ENCODE measurements at places on chromosomes 13 and 19.

- DNase-seq, result no peak
Measured at GRCh38 chr19:32404933-32405430, 588 bp upstream of the DPY19L3 start.

DNA sequence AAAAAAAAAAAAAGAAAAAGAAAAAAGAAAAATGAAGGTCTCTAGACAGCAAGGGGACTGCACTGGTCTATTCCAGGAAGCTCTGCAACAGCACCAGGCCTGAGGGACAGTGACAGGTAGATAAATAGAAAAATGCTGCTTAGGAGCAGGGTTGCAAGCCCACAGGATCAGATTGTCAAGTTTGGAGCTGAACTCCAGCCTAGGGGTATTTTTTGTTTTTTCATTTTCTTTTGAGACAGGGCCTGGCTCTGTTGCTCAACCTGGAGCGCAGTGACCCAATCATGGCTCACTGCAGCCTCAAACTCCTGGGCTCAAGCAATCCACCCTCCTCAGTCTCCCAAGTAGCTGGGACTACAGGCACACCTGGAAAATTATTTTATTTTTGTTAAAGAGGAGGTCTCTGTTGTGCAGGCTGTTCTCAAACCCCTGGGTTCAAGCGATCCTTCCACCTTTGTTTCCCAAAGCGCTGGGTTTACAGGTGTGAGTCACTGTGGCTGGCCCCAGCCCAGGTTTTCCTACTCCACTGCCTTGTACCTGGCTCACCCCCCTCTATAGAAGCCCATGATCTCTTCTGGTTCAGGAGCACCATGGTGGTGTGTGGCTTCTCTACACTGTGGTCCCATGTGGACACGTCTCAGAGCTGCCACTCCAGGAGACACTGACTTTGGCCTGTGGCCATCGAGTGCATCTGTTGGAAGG, 23.9 kb downstream of the POP4 start:
- DNase-seq, result no peak

GRCh38 chr13:58059624-58060023, 428.1 kb downstream of the PCDH17 start:
- no peak for DNase-seq

DNA sequence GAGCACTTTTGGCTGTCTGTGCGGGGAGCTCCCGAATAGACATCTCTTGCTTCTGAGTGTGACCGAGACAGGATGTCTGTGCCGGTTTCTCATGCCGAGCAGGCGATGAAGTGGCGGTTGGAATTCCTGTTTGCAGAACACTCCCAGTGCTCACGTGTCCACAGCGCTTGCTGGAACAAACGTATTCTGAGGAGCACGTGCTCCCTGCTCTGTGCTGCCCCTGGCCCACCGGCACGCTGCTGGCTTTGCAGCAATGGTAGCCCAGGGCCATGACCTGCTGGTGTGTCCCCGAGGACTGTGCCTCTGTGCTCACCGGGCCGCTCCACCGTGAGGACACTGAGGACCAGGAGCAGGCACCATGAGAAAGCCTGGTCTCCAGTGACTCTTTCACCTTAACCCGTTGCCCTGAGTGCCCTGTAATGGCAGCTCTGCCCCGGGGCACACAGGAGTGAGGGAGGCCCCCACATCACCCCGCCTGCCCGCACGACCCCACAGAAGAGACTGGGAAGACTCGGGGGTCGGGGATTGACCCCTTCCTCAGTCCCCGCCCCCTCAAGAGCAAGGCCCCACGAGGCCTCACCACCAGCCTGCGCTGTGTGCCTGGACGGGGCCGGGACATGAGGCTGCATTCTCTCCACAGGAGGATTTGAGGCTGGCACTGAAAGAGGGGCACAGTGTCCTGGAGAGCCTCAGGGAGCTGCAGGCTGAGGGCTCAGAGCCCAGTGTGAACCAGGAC, 40.0 kb upstream of the F7 start:
- no peak for DNase-seq

GRCh38 chr13:108895220-108895704, 265.9 kb downstream of the MYO16 start:
- DNase-seq, result no peak

GRCh38 chr19:31349160-31349881, at the start of gene TSHZ3:
TSS of gene TSHZ3 (minus strand) at chr19:31349436. CDS start at chr19:31349219, 217 bp downstream.
- DNase-seq, result no peak

- DNase-seq, result no peak
Measured at GRCh38 chr13:33931397-33932311, 113.7 kb downstream of the RFC3 start.

- DNase-seq, result no peak
Measured at GRCh38 chr19:7888826-7889217, 512 bp downstream of the LRRC8E start.

DNA sequence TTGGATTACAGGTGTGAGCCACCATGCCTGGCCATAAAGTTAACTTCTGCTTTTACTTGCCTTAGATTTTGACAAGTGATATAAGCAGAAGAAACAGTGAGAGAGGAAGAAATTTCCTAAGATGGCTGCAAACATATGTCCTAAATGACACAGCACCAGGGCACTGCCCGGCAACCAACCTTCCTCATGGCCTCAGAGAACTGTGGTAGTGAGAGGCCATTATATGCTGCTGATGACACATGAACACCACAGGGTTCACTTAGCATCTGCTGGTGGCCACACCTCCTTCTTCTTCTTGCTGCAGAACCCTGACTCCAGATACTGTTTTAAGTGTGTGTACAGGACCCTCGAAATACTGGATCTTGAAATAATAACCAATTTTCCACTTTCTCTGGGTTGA, 88.2 kb downstream of the KCTD12 start:
- no peak for DNase-seq

DNA sequence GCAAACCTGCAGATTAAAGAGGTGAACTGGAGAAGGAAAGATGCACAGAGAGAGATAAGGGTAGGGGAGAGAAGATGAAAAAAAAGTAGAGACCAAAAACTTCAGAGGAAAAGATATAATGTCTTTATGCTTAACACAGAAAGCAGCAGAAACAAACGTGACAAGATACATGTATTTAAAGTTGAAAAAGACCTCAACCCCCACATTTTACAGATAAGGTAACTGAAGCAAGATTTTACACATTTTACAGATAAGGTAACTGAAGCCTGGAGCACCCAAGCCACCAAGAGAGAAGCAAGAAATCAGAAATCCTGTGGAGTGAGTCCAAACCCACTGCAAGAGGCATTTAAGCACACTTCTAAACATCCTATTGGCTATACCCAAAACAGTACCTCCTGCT, 185.3 kb downstream of the TBC1D4 start:
- DNase-seq, result no peak

GRCh38 chr19:29879655-29879974, 62.4 kb upstream of the URI1 start:
- DNase-seq, result no peak

GRCh38 chr13:94416454-94417080, 62.9 kb downstream of the DCT start:
- DNase-seq, result no peak

- DNase-seq, result no peak
Measured at GRCh38 chr13:99124046-99124400, 76.6 kb upstream of the UBAC2 start.

DNA sequence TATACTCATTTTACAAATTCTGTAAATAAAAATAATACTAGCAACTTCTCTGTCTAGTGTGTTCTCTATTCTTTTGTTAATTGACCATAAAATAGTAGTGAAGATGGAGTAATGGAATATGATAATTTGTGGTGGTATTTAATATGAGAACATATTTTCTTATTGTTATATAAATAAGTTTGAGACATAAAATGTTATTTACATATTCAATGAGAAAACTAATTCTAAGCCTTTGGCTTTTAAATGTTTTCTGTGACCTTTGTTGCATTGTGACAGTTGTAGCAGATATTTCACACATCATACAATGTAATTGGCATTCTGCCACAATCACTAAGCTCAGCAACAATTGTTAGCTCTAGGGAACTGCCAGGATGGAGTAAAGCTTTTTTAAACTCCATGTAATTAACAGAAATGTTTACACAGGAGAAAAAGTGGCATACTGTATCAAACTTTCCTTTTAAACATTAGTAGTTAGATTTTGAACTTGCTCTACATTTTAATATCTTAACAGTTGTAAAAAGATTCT, 562.1 kb upstream of the PCDH9 start:
- DNase-seq, result no peak

Measured in stimulated activated CD8-positive, alpha-beta memory T cell treated with anti-CD3 and anti-CD28 coated beads, Interleukin-7, amount 100 ng/mL, for 24 hours (primary cell).